ENCODE measurements at places on chromosomes 7 and 10. TPM values are rescaled to one million over a fixed set of nuclear protein-coding genes. Genes with fewer than 3 reads are reported as not detected.

Gene SPDYE2B
- polyA plus RNA-seq: 2.7 TPM

Gene TUBAL3
- polyA plus RNA-seq: 0.20 TPM

Gene PCDH15
- 0.42 TPM for polyA plus RNA-seq

Gene NEURL1
- 40.5 TPM for polyA plus RNA-seq

Gene NAPEPLD
- 14.5 TPM for polyA plus RNA-seq

Gene LRIT1
- polyA plus RNA-seq: not detected

Gene CFAP69
- 3.0 TPM for polyA plus RNA-seq

Gene C7orf33
- 1.1 TPM for polyA plus RNA-seq

Gene LIPF
- not detected for polyA plus RNA-seq

Gene AMPH
- polyA plus RNA-seq: 7.0 TPM

Gene GPR37
- polyA plus RNA-seq: 17.8 TPM

Gene AGBL3
- 4.9 TPM for polyA plus RNA-seq

Gene SFMBT2
- 6.3 TPM for polyA plus RNA-seq

Gene TEX47
- not detected for polyA plus RNA-seq

Gene SLC37A3
- polyA plus RNA-seq: 26.4 TPM

Gene CUBN
- 3.7 TPM for polyA plus RNA-seq

Gene NACAD
- polyA plus RNA-seq: 4.4 TPM

Gene NPFFR1
- polyA plus RNA-seq: 0.05 TPM

Gene SGCE
- polyA plus RNA-seq: 146 TPM

Gene NEBL
- polyA plus RNA-seq: 0.96 TPM

Gene HKDC1
- not detected for polyA plus RNA-seq

Data from forelimb muscle (tissue), 1 donor.